ENCODE measurements at places on chromosomes 2 and 18. TPM values are rescaled to one million over a fixed set of nuclear protein-coding genes. Genes with fewer than 3 reads are reported as not detected.
A peak's percentile ranks its signal among the peaks of the same experiment; 100 is the strongest.

DNA sequence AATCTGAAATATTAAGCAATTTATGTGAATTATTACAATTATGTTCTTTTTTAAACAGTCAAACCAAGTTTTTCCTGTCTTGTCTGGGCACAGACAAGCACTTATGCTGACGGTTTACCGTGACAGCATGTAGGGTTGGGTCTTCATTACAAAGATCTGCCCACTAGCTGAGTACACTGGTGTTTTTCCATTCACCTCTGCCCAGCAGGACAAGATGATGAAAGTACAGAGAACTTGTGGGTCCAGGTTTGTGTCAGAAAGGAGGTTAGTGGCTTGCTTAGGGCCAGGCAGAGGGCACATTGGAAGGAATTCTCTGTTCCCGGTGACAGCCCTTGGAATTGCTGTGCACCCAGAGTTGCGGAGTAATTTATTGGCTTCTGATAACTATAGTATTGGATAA is 14.0 kb downstream of the NABP1 start:
- no peak for DNase-seq

GRCh38 chr2:57107353-57107752 is 923.6 kb downstream of the CCDC85A start:
- no peak for DNase-seq

DNA sequence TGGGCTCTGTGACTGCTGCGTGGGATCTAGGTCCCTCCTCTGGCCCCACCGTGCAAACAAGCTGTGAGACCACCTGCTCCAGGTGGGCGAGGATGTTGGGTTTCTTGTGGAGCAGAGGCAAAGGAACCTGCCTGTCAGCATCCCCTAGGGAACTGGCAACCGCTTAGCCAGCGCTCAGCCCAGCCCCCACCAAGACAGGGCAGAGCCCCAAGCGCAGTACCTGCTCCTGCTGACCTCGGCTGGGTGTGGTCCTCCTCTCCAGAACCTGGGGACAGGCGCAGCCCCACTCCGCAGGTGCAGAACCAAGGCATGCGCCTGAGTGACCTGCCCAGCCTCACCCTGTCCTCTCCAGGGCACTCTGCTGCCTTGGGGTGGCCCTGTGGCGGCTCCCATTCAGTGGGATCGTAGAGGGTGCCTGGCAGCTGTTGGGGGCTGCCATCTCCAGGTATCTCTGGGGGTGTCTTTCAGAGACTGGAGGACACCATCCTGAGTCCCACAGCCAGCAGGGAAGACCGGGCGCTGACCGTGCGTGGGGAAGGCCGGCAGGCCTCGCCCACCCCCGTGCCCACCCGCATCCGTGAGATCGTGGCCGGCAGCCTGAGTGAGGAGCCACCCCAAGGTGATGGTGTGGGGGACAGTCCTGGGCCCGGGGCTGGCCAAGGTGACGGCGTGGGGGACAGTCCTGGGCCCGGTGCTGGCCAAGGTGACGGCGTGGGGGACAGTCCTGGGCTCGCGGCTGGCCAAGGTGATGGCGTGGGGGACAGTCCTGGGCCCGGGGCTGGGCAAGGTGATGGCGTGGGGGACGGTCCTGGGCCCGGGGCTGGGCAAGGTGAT is 12.3 kb downstream of the CROCC2 start:
- no peak for DNase-seq

GRCh38 chr2:166958986-166959481 is 70.8 kb downstream of the XIRP2 start:
- DNase-seq: no peak

GRCh38 chr2:219155054-219155644 is 5.5 kb downstream of the NHEJ1 start:
- peak; percentile 31 for DNase-seq

Gene FEV
- not detected for total RNA-seq

GRCh38 chr2:152407204-152407721 is 72.3 kb downstream of the FMNL2 start:
- DNase-seq: peak; percentile 47

Gene CCDC178
- total RNA-seq: not detected

DNA sequence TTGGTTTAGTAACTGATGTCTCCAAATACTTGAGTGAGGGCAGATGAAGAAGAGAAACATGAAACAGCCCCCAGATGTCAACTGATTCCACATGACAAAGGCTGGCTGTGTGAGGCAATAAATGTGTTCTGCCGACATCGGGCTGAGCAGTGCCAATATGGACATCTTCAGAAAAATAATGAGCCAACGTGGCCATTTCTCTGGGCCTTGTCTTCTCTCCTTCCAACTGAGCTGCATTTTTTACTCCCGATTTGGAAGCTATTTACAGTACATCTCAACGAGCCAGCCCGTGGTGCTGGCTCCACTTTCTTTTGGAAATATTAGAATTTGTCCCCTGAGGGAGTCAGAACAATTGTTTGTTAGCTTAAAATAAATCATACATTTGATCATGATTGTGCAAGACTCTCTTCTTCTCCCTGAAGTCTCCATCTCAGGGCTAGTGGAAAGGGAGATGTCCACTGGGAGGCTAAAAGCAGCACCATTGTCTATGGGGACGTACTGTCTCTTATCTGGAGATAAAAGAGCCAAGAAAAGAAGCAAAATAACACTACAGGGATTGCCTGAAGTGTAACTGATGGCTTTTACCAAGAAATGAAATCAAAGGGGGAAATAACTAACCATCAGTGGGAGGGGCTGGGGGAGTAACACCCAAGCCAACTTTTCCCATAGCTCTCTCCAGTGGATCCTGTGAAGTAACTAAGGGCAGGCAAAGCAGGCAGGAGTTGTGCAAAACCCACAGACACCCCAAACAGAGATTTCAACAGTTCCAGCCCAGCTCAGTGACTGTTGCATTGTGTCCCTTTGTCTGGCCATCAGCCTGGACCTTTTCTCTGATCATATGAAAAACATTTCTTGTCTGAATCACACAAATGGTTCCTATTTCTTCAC is 114.8 kb downstream of the RDH14 start:
- no peak for DNase-seq

Gene FHL2
- 1.3 TPM for total RNA-seq

GRCh38 chr2:3309496-3310355 is 67.9 kb downstream of the EIPR1 start:
- DNase-seq: no peak

Gene CRYBA2
- total RNA-seq: not detected

Gene TET3
- total RNA-seq: 10.5 TPM

GRCh38 chr2:151007365-151007764 is 254.3 kb downstream of the RBM43 start:
- DNase-seq: no peak

Gene STON1
- total RNA-seq: 1.2 TPM

DNA sequence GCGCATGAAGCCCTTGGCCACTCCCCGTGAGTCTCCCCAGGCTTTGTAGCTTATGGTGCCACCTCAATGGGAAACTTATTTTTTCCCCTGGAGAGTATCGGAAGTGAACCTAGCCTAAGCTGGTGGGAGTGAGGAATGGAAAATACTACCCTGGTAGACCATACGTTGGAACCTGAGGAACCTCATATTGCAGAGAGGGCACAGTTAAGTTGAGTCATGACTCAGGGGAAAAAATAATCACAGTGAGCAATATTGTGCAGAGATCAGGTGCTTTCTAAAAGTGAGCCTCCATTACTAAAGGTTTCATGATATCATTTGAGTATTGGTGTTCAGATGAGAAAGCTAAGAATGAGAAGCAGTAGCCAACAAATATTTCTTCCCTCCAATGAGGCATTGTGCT is 360.5 kb upstream of the NT5C1B start:
- no peak for DNase-seq

Gene DSC1
- 0.05 TPM for total RNA-seq

- DNase-seq: no peak
Observed at GRCh38 chr2:15521641-15522181, 39.4 kb downstream of the NBAS start.

DNA sequence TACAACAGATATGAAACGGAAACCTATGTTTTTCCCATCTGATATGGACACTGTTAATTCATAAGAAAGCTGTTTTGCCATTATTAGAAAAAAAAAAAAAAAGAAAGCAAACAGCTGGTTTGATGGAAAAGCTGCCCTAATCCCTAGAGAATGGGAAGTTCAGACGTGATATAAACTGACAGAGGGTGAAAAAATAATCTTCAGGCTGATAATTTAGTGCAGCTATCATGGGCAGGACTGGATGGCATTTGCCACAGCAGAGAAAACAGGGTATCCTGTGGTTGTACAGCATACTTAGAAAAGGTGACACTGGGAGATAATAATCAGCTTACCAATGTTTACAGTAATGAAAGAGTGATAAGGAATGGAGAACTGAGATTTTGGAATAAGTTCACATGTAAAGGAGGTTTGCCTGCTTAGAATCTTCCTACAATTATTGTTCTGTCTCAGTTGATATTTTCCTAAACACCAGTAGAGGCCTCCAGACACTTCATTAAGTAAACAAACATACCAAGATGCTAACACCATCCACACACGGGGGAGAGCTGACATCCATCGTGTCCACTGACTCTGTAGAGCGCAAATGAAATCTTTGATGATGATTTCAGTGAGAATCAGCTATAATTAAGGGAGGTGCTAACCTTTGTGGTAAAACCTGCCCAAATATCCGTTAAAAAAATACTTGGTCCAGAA is 211.6 kb upstream of the MMADHC start:
- no peak for DNase-seq

GRCh38 chr2:133109772-133110171 is 439.8 kb upstream of the LYPD1 start:
- no peak for DNase-seq

DNA sequence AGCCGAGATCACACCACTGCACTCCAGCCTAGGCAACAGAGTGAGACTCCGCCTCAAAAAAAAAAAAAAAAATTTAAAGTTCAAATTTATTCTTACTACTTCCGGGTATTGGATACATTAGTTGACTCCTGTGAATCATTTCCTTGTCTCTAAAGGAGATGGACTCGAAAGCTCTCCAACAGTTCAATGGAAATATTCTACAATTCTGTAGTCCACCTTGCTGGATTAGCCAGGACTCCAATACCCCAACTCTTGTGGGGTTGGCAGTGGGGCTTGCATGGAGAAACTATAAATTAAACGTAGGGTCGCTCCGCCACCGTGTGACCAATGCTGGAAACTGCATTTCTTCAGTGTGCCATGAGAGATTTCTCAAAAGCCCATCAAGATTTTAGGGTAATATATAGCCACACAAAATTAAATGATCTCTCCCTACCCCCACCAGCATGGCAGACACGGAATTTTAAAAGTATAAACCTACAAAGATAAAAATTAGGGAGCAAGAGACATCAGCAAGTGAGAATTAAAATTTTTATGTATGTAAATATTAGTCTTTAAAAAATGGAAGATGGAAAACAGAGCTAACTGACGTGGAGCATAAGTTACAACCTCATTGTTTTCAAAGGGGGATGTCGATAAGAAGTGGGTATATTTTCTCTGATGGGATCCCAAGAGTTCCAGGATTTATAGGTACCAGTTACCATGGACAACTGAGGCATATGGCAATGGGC is 27.8 kb upstream of the GAREM2 start:
- peak; percentile 78 for DNase-seq

Gene FSHR
- total RNA-seq: not detected

DNA sequence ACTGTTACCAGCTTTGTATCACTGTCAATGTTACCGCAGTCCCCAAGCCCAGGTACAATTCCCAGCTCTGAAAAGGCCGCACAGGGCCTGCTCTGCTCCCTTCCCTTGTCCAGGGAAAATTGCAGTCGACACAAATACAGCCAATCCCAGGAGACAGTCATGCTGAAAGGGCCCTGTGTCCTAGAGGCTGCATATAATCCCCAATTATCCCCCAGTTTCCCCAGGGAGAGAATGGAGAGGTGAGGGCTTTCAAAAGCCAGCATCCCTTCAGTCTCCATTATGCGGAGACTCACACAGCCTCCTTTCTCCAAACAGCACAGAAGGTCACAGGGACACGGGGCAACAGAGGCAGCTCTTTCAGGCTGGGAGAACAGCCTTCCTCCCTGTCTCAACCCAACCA is 17.1 kb upstream of the CTIF start:
- DNase-seq: no peak

Gene GALNT5
- not detected for total RNA-seq

Gene ACADL
- not detected for total RNA-seq

DNA sequence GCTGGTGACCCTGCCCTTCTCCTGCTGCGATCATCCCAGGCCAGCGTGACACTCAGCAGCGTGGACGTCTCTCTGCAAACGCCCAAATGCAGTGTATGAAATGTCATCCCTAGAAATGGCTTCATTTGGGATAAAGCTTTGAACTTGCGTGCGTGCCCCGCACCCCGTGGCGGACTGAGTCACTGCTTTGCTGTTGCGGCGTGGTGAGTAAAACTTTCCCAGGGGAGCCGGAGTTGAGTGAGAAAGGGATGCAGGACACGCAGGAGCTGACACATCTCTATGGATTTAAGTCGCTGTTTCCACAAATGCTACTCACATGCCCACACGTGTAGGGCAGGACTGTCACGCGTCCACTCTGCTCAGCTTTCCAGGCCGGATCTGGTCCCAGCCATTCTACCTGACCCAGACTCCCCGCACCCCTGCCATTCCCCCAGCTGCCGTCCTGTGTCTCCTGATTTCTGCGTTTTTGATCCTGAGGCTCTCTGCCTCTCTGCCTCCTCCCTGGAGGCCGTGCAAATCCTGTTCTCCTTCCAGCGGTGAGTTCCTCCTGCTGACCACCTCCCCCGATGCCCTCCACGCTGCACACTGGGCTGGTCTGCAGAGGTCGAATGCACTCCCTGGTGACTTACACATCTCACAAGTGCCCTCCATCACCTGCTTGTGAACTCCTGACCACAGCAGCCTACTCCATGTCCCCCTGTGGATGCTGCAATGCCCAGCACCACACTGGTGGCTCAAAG is 88.9 kb downstream of the MBP start:
- DNase-seq: no peak

DNA sequence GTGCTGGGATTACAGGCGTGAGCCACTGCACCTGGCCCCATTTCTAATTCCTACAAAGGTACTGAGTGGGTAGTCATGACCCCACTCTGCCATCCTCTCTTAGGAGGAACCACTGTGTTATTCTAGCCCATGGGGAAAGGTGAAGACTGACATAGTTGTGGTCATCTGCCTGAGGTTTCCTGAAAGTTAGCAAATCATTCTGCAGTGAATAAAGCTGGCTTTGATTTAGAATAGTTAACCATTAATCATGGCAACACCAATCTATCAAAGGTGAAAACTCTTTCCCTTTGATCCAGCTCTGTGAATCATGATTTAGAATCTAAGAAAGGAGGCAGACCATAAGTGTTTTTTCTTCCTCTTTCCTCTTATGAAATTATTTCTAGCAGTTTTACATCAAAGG is 50.8 kb downstream of the SUMO1 start:
- DNase-seq: no peak

GRCh38 chr2:45885171-45885621 is 233.7 kb downstream of the PRKCE start:
- no peak for DNase-seq

Gene LOXHD1
- total RNA-seq: not detected

Gene BARD1
- total RNA-seq: 26.3 TPM

DNA sequence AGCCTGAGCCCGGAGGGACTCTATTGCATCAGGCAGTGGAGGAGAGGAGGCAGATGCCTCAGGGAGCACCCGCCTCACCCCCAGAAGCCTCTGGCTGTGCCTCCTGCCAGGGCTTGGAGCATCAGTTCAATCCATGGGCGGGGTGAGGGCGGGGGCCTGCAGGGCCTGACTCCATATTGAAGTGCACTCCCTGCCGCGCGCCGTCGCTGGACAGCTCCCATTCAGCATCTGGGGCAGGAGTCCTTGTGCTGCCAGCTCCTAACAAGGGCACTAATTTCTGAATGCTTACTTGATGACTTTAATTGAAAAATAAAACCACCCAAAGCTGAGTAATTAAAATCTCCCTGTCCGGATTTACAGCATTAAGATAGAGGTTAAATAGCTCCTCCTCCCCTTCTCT is 23.8 kb downstream of the C1QL2 start:
- no peak for DNase-seq

Measured in activated CD4-positive, alpha-beta memory T cell treated with anti-CD3 and anti-CD28 coated beads for 36 hours (primary cell).